ENCODE measurements at places on chromosomes 3 and 15.

- DNase-seq: no peak
Measured at GRCh38 chr3:81299481-81299880, 462.0 kb downstream of the GBE1 start.

- DNase-seq: no peak
Measured at GRCh38 chr3:70856414-70857162, 544.1 kb upstream of the MDFIC2 start.

DNA sequence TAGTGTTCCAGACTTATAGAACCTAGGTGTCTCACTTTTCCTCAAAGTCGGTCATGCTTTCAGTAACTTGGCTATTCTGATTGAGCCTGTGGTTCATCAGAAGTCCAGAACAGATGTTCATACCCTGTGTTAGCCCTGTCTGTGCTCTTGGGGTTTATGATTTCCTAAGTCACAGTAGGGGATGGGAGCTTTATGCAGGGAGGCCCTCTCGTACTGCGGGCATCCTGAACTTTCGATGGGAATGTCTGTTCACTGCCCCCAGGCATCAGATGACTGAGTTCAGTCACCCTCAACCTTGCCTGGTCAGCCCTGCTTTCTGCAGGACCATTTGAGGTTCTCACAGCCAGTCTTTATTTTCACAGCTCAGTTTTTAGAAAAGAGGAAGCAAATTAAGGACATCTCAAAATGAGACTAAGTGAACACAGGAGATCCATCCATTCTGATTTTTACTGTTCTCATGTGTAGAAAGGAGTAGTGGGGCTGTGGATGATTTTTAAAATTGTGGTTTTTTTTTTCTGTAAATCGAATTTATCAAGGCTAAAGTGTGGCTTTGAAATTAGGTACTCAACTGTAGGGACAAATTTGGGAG, 71.3 kb downstream of the CMTM8 start:
- DNase-seq: no peak

GRCh38 chr3:13783476-13783875, 96.4 kb downstream of the WNT7A start:
- no peak for DNase-seq

- DNase-seq: no peak
Measured at GRCh38 chr3:34856081-34856947, 783.0 kb upstream of the ARPP21 start.

DNA sequence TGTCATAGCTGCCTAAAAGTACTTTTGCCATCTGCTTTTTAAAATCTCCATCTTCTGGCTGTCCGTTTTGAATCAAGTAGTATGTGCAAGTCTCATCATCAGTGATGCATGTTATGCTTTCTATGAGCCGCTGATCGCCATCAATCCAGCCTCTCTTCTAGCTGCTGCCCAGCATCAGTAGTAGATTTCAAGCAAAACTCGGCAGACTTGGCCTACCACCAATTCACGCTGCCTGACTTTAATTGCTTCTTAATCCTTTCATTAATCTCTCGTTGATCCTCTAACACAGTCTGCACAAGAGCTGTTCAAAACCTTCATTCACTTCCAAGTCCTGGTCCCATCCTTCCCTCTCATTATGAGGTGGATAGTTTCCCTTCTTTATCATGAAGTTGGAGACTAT, 104.9 kb downstream of the NSUN3 start:
- DNase-seq: no peak

GRCh38 chr3:100702082-100702979, 7.0 kb upstream of the TFG start:
- DNase-seq: no peak

- no peak for DNase-seq
Measured at GRCh38 chr15:94576889-94577533, 345.6 kb downstream of the MCTP2 start.

GRCh38 chr15:73784291-73784690, 31.1 kb upstream of the INSYN1 start:
- no peak for DNase-seq

- DNase-seq: no peak
Measured at GRCh38 chr3:15645740-15646501, 44.4 kb downstream of the BTD start.

DNA sequence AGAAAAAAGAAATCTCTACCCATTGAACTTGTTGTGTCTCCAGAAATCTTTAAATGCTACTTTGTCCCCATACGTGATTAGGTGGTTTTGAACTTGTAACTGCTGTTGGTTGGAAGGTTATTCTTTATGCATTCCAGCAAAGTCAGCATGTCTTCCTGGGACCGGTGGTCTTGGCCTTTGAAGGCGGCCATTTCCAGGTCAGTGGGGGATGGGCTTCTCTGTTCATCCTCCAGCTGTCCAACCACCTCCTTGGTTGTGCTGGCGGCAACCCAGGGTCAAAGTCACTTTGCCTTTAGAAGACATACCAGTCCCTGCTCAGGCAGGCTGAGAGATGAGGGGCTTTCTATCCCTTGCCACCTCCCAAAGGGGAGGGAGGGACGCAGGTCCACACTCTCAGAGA, 37.9 kb upstream of the ARL8B start:
- DNase-seq: no peak

DNA sequence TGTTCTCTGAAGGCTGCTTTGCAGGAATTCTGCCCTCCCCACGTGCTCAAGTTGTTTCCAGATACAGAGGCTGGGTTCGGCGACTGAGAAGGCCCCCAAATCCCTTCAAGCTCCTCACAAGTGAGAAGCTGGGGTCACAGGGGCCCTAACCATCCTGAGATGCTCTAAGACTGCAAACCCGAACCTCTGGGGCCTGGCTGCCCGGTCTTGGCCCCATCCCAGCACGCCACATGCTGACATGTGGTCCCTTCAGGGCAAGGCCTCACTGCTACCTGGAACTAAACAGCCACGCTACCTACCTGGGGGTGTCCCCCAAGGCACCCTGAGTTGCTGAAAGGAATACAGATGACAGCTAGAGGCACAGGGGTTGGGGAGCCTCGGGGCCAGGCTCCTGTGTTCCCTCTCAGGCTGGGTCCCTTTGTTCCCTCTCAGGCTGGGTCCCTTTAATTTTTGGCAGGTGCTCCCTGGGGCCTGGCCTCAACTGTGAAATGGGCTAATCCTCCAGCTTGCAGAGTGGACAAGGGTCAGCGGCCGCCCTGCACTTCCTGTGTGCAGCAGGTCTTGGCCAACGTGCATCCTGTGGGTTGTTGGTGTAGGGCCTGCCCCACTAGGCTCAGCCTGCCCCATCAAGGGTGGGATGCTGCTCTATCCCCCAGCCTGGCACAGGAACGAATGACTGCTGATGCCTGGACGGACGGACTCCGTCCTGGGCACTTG, 32.5 kb downstream of the KLHL25 start:
- DNase-seq: no peak

DNA sequence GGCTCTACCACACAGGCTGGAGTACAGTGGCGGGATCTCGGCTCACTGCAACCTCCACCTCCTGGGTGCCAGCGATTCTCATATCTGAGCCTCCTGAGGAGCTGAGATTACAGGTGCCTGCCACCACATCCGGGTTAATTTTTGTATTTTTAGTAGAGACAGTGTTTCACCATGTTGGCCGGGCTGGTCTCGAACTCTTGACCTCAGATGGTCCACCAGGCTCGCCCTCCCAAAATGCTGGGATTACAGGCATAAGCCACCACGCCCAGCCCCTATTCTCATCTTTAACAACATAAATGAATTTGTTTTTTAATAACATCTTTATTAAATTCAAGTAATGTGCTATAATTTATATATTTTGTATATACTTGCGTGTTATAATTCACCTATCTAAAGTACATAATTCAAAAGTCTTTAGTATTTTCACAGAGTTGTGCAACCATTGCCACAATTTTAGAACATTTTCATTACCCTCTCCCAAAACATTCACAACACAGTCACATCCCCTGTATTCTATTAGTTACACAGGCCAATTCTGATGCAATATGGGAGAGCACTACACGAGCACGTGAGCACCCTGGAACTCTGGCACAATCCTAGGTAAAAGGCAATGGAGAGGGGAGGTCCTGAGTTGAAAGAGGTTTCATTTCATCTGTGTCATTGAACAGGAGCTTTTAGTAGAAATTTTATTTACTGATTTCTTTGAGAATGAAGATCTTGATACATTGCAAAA, 21.2 kb upstream of the MTMR14 start:
- no peak for DNase-seq

- no peak for DNase-seq
Measured at GRCh38 chr3:127216415-127217261, 23.7 kb downstream of the PRR23E start.

DNA sequence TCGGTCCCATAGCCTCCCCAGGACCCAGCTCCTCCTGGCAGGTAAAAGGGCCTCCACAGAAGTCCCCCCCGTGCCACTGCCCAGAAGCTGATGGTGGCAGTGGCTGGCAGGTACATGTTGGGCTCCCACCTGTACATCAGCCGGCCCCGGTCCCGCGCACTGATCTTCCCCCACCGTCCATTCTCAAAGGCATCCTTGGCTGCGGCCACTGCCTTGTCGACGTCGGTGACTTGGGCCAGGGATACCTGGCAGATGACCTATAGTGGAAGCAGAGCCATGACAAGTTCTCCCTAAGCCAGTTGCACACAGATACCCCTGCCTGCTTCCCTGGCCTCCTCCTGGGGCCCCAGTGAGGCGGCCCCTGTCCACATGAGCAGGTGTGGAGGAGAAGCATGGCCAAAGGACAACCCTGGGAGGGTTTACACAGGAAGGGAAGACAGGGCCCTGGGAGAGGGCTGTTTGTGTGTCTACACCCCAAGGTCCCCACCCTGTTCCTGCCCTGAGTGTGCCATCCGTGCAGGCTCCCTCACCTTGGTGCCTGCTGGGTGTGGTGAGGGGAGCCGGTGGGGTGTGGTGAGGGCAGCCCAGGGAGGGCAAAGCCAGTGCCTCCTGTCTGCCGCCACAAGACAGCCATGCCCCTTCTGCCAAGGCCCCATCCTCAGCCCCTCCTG, 44.8 kb downstream of the ALDH1L1 start:
- no peak for DNase-seq

- no peak for DNase-seq
Measured at GRCh38 chr15:65839354-65839901, 29.9 kb upstream of the RAB11A start.

DNA sequence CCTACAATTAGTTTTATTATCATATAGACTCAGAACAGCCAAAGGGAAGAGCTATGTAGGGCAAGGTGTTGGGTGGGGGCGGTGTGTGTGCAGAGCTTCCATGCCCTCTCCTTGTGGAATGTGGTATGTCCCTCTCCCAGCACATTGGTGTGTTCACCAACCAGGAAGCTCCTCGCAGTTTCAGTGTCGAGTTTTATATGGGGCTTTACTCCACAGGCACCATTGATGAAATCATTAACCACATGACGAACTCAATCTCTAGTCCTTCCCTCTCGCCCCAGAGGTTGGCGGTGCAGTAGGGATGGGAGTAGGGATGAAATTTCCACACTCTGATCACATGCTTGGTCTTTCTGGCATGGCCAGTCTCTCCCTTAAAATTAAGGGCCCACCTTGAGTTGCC, 13.6 kb upstream of the SRP14 start:
- no peak for DNase-seq

Data from activated CD8-positive, alpha-beta memory T cell treated with anti-CD3 and anti-CD28 coated beads for 1 hour (primary cell).